ACHN (cell line): ENCODE measurements at places on chromosomes 1 and 21.

- no peak for DNase-seq
Measured at GRCh38 chr1:207742850-207743555, 8.9 kb upstream of the CD46 start.

- DNase-seq, result no peak
Measured at GRCh38 chr21:19830446-19830845, 1167.8 kb upstream of the NCAM2 start.

- no peak for DNase-seq
Measured at GRCh38 chr1:35064265-35064664, 14.9 kb upstream of the ZMYM1 start.

DNA sequence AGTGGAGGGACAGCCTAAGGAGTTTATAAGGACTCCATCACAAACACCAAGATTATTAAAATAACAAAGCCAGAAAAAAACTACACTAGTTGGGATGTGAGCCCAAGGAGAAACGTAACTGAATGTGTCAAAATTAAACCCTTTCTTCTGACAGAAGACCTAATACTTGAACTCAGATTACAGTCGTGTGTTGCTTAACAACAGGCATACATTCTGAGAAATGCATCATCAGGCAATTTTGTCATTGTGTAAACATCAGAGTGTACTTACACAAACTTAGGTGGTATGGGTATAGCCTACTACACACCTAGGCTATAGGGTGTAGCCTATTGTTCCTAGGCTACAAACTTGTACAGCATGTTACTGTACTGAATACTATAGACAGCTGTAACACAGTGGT lies 23.4 kb downstream of the DSTYK start:
- no peak for DNase-seq
